ENCODE measurements at places on chromosomes 2 and 18.

- DNase-seq, result no peak
Measured at GRCh38 chr18:66105016-66105415, 354.2 kb downstream of the CDH7 start.

DNA sequence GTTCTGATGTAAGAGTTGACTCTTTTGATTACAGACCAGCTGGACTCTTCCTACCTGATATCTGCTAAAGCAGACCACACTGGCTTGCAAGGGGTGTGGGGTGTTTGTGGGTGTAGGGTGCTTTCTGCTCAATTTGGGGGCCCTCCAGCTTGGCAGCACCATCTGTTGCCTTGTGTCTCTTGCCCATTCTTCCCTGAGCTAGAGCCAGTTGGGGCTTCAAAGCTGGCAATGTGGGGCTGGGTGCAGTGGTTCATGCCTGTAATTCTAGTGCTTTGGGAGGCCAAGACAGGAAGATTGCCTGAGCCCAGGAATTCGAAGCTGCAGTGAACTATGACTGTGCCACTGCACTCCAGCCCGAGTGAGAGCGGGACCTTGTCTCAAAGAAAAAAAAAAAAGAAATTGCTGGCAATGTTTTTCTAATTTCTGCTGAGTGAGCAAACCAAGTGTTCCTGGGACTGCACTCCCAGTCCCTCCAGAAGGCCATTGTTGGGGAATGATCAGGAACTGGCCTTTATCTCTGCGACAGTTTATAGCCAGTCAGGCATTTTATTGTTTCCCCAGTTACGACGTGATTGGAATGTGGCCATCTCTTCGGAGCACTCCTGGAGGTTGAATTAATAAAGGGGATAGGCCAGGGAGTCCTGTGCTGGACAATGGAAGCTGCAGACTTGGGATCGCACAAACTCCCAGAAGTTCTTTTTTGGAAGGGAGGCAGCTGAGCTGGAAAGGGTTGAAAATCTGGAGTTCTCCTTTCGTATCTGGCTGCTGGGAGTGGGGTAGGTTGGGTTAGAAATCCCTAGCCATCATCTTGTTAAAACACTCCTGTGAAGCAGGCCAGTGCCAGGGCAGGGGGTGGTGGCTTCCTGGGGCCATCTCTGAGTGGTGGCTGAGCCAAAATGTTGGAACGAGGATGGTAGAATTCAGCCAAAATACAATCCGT, 57.2 kb downstream of the LIPG start:
- DNase-seq, result no peak

DNA sequence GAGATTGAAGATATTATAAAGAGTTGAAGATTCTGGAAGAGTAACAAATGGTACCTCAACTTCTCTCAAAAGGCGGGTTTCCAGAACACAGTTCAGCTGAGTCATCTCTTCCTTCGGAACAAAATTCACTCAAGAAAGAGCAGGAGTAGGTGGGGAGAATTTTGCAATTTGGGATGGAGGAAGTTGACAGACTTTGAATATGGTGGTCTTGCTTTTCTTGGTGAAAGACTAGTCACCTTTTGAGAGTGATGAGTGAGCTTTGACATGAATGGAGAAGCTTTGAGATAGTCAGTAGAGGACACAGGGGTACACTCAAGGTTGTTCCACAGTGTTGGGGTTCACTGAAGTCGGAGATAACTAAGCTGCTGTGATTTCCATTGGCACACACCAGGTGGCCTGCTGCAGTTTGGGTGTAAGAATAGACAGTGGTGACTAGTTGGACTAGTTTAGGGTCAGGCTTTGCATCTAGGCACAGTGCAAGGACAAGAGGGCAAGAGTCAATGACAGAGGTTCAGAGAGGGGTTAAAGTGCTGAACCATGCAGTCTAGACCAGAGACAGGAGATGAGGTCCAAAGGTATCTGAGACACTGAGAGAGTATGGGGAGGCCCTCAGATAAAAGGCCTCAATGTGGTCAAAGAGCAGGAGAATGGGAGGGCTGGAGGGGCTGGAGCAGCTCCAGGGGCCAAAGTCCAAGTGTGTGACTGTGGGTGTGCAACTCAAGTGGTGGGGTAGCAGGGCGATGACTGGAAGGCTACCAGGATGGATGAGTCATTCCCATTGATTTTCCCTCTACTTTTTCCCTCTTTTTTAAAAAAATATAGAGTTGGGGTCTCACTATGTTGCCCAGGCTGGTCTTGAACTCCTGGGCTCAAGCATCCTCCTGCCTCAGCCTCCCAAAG, 7.7 kb downstream of the CCL20 start:
- DNase-seq, result no peak

DNA sequence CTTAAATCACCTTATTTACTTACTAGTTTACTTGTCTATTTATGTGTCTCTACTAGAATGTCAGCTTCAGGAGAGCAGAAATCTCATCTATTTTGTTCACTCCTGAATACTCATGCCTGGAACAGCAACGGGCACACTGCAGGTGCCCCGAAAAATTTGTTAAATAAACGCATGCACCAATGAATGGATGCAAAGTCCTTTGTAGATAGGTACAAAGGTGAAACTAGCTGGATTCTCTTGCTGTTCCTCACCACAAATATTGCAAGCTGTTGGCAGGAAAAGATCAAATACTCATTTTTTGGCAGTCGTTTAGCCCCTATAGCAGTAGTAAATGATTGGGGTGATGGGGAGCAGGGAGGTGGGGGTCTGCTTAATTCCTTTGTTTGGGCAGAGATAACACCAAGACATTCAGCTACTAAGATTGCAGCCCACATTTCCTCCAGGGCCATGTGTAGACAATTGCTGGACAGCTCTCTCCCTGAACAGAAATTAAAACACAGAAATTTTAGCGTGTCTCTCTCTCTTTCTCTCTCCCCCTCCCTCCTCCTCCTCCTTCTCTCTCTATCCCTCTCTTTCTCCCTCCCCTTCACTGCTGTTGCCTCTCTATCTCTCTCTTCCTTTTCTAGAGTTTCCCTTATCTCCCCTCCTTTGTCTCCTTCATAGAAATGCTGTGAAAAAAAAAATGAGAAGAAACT, 5.4 kb downstream of the MARCHF4 start:
- DNase-seq, result no peak

DNA sequence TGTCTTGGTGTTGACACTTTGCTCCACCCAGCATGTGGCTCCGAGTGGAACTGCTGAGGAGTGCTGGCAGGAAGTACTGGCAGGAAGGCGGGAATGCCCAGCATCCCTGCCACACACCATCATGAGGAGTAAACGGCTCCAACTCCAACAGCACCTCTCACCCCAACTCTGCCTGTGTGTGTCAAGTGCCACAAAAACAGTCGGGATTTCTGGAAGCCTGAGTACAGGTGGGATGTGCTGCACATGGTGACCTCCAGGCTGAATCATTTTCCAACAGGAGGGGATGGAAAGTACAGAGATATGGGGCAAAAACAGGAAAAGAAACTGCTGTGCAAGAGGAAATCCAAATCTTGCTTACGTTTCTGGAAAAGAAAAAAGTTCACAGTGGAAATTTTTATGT, 53.6 kb downstream of the PARD6G start:
- no peak for DNase-seq

GRCh38 chr18:13558124-13558523, 168.2 kb downstream of the FAM210A start:
- DNase-seq, result peak; percentile 70

- no peak for DNase-seq
Measured at GRCh38 chr2:218289639-218290315, 2.5 kb downstream of the TMBIM1 start.
